Thoracic aorta (tissue), 2 donors: ENCODE measurements at places on chromosomes 11 and 22. TPM values are rescaled to one million over a fixed set of nuclear protein-coding genes. Genes with fewer than 3 reads are reported as not detected.

Gene SLC22A9
- total RNA-seq, result not detected

Gene BTBD18
- not detected for total RNA-seq

DNA sequence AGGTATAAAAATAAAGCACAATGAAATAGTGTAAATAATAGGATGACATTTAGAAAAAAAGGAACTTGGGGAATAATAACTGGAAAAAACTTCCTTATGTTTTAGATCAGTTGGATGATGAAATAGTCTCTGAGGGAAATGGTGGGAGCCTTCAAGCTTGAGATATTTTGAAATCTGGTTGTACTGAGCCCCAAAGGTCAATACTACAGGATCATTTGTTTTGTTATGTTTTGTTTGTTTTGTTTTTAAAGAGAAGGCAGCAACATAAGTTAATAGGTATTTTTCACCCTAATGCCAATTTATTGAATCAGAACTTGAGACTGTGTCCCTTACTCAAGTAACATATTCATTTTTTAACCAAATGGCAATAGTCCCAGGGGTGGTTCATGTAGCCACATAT, 393.1 kb downstream of the ETS1 start:
- no peak for DNase-seq

- DNase-seq, result no peak
Measured at GRCh38 chr11:33829430-33830141, 55.3 kb upstream of the FBXO3 start.

Gene SEPTIN3
- not detected for total RNA-seq

DNA sequence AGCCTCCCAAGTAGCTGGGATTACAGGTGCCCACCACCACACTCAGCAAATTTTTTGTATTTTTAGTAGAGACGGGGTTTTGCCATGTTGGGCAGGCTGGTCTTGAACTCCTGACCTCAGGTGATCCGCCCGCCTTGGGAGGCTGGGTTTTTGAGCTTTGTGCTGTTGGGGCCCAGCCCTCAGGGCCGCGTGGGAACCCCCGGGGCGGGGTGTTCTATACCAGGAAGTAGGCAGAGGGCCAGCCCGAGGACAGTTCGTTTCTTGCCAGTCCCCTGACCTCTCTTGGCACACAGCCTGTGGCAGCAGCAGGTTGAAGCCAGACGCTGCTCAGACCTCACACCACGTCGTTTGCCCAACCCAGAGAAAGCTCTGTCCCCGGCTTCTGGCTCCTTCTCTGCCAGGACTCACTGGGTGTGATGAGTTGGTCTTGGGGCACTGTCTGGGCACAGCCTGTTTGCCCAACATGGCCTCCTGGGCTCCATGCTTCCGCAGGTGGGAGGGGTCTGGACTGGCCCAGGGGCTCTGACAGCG, 24.9 kb upstream of the CHKA start:
- no peak for DNase-seq

DNA sequence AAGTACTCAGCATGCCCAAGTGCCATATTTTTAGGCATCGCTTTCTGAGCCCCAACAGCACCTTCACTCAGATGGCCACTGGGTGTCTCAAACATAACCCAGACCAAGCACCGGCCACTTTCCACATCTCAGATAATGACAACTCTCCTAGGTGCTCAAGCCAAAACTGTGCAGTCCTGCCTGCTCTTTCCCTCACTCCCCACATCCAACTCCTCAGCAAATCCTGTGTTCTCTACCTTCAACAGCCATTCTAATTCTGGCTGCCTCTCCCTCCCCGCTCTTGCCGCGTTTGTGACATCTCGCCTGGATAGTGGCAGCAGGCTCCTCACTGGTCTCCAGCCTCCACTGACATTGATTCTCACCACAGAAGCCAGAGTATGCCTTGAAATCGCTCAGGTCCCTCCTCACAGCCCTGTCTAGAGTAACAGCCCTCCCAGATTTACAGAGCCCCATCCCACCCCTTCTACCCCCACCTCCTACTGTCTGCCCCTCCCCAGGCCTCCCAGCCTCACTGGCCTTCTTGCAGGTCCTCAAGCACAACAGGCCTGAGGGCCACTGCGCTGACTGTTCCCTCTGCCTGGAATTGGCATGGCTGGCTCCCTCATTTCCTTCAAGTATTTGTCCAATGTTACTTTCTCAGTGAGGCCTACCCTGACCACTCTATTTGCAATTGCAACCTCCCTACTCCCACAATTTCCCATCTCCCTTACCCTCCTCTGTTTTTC, 1.3 kb upstream of the PHETA2 start:
- DNase-seq, result no peak

DNA sequence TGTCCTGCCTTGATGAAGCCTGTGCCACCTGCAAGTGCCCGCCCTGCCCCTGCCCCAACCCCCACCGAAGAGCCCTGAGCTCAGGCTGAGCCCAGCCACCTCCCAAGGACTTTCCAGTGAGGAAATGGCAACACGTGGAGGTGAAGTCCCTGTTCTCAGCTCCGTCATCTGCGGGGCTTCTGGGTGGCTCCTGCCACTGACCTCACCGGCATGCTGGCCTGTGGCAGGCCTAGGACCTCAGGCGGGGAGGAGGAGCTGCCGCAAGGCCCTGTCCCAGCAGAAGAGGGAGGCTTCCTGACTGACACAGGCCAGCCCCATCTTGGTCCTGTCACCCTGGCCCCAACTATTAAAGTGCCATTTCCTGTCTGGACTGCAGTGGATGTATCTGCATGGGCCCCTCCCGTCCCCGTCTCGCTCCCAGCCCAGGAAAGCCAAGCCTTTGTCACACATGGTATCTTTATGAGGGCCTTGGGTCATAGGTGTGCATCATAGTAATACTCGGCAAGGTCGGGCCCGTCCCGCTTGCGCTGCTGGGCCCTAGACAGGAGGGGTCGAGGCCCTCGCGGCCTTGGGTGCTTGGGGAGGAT, 882 bp downstream of the FREY1 start:
- DNase-seq, result no peak

Gene RIBC2
- not detected for total RNA-seq

Gene CCDC116
- 0.71 TPM for total RNA-seq

DNA sequence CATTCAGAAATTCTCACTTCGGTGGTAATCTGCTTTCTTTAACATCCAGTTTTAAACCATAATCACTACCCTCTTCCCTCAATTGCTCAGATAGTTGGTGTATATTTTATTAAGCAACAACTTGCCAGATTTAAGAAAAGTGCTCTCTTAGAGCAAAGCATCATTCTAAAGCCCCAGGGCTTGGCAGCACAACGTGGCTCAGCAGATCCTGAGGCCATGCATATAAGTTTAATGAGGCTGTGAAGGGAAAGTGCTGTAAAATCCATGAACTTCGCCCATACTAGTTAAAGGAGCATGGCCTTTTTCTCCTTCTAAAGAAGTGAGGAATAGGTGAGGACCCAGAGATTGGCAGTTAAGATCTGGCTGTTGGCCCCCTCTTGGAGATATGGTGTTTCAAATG, 482.3 kb upstream of the CCDC90B start:
- no peak for DNase-seq

DNA sequence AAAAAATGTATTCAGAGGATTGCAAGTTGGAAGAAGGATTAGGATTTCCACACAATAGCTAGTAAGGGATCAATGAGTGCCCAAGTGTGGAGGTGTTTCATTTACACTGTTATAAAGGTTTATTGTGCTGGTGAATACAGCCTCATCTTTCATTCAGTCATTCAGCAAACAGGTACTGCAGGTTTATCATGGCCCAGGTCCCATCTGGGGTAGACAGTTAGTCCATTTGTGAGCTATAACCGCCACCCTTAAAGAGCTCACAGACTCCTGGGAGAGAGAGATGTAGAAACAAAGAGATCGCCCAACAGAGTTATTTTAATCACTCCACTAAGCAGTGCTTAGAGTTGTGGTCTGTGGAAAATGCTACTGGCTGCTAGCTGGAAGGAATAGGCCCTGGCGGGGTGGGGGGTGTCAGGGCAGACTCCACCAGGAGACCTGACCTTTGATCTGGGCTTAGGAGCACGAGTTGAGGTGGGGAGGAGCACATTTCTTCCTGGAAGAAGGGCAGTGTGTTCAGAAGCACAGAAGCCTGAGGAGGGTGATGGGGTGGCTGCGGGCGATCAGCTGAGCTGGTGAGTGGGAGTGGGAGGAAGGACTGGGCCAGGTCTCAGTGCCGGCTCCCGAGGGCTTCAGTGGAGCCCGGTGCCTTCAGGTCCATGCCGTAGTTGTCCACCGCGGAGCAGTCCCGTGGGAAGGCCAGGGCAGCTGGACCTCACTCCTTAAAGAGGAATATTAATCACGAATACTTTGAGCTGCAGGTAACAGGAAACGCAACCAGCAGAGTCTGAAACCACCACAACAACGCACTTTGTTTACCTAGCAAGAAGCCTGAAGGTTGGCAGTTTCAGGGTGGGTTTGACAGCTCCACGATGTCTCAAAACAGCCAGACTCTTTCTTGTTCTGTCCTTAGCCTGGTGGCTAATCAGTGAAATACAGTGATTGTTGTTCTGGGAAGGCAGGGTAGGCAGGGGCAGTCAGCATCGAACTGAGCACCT, 11.2 kb downstream of the TOM1 start:
- DNase-seq, result no peak

- no peak for DNase-seq
Measured at GRCh38 chr11:62172294-62172693, 17.7 kb upstream of the SCGB1D1 start.

Gene OR8A1
- 0.81 TPM for total RNA-seq
